ENCODE measurements at places on chromosomes 1 and 21.

DNA sequence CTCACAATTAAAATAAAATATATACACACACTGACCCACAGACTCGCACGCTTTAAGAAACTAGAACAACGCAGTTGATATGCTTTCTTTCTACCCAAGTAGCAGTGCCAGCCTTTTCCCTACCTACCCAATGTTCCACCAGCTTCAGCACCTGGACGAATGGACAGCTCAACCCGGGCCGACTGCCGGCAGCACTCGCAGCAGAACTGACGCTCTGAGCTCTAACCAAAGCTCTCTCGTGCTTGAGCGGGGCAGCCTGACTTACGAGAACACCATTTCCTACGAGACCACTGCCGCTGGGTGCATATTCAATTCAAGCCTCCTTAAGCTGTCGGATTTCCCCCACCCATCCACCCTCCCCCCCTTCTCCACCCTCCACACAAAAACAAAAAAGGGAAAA lies 127.4 kb upstream of the DPYD start:
- DNase-seq = peak; percentile 22

- no peak for DNase-seq
These were observed 44.9 kb upstream of the BARHL2 start for GRCh38 chr1:90761781-90762589.

- no peak for DNase-seq
These were observed 11.2 kb downstream of the KIFAP3 start for GRCh38 chr1:170063109-170063826.

DNA sequence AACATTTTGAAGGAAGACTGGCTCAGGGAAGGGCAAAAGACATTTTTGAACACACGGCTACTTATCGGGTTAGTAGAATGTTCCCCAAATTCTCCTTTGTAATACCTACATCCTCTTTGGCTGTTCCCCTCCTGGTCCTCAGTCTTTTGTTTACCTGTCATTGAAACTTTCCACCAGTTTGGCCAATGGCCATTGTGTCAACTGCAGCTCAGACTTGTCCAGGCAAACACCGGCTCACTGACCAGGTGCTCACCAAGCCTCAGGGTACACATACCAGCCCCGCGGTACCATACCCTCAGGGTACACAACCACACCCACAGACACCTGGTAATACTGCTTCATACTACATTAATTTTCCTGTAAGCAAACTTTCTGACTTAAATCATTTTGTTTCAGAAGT lies 84.8 kb upstream of the ZNF648 start:
- DNase-seq = no peak

DNA sequence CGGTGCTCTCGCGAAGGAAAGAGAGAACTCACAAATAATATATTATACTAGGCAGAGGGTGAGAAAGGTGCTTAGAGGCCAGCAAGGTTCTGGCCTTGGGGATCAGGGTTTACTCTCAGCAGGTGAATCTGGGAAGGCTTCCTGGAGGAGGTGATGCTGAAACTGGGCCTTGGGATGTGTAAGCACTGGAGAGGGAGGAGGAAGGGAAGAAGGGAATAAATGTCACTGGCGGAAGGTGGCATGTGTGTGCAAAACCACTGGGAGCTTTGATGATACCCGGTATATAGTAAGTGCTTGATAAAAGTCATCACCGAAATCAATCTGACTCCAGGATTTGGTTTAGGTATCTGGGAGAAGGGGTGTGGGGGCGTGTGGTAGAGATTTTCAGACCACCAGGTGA lies 24.4 kb downstream of the SPSB1 start:
- DNase-seq = no peak

- no peak for DNase-seq
These were observed 4.4 kb upstream of the EFHD2 start for GRCh38 chr1:15405106-15405850.

GRCh38 chr1:2638466-2639115 lies 5.8 kb upstream of the MMEL1 start:
- DNase-seq = no peak

GRCh38 chr1:78650114-78650660 lies 556 bp downstream of the IFI44 start:
- no peak for DNase-seq

DNA sequence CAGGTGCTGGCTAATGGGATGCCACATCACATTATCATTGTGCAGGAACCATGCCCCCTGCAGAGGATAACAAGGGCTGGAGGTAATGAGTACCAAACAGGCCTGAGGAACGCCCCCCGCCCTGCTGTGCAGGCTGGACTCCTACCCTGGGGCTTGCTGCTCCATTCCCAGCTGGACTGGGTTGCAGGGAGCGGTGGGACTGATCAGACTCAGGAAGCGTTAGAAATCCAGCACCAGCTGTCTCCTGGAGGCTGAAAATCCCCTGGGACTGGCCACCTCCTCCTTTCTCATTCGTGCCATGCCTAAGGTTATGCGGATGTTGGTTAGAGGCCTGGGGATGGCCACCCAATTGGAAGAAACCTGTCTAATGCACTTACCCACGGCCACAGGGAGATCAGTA lies 36.9 kb upstream of the POU3F1 start:
- DNase-seq = no peak

Measured in gastrocnemius medialis (tissue), 4 donors.